Ovary (tissue), 10 donors: ENCODE measurements at places on chromosomes 3 and 15. TPM values are rescaled to one million over a fixed set of nuclear protein-coding genes. Genes with fewer than 3 reads are reported as not detected.

- no peak overlapping the region for H3K27ac ChIP-seq
- no peak for DNase-seq
- no peaks in the 10 kb centered on the region for H3K27me3 ChIP-seq
- no peak overlapping the region for H3K4me3 ChIP-seq
- no peaks in the 10 kb centered on the region for H3K4me1 ChIP-seq
Measured at GRCh38 chr15:57114070-57114469, 195.6 kb downstream of the TCF12 start.

DNA sequence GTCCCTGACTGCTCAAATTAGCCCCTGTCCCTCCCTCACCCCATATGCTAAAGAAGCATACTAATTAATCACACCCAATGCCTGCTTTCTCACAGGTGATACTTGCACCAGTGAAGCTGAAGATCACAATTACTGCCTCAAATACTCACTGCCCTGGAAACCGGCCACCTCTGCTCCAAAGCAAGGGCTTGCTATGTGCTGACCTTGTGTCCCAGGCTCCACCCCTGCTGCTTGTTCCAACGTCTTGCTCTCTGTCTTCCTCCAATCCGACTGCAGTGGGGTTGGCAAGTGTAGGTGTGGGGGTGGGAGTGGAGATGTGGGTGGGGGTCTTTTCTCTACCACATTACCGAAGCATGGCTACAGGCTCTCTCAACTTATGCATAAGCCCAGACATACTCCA is 55.7 kb upstream of the PSMD6 start:
- H3K27me3 ChIP-seq = no peaks in the 10 kb centered on the region
- no peaks in the 10 kb centered on the region for H3K4me1 ChIP-seq
- no peaks in the 10 kb centered on the region for H3K36me3 ChIP-seq
- H3K27ac ChIP-seq = no peak overlapping the region
- no peak overlapping the region for H3K4me3 ChIP-seq

DNA sequence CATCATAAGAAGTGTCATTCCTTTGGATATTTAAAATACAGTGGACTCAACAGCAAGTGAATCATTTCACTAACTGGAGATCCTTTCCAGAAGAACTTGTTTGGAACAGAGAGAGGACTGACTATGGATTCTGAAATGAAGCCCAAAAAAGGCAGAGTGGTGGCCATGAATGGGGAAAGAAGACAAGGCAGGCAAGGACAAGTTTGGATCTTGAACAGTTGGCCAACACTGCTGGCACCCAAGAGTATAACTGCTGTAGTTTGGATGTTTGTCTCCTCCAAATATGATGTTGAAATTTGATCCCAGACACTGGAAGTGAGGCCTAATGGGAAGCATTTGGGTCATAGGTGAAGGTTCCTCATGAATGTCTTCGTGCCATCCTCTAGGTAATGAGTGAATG is 686.9 kb downstream of the GRM7 start:
- DNase-seq = no peak
- H3K27me3 ChIP-seq = no peaks in the 10 kb centered on the region
- no peak overlapping the region for H3K4me3 ChIP-seq
- H3K27ac ChIP-seq = no peak overlapping the region
- H3K4me1 ChIP-seq = no peaks in the 10 kb centered on the region
- H3K36me3 ChIP-seq = no peaks in the 10 kb centered on the region

GRCh38 chr3:3288255-3288654 is 108.8 kb upstream of the CRBN start:
- no peaks in the 10 kb centered on the region for H3K36me3 ChIP-seq
- H3K4me3 ChIP-seq = no peak overlapping the region
- no peaks in the 10 kb centered on the region for H3K27me3 ChIP-seq
- DNase-seq = no peak
- H3K4me1 ChIP-seq = no peaks in the 10 kb centered on the region

DNA sequence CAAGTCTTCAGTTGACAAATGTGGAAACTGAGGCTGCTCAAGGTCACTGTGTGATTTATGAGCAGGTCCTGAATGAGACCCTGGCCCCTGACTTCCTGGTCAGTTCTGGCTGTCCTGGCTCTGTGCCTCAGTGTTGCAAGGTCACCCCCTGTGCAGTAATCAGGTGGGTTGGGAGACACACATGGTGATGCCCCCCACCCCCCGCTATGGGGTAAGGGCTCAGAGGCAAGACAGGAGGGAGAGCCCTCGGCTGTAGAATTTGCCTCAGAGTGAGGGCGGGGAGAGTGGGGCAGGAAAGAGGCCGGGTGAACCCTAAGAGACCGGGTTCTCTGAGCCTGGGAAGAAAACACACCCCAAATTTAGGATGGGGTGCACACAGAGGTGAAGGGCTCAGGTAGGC is 98.5 kb downstream of the MEGF11 start:
- H3K4me3 ChIP-seq = no peak overlapping the region
- no peaks in the 10 kb centered on the region for H3K4me1 ChIP-seq
- no peaks in the 10 kb centered on the region for H3K27me3 ChIP-seq
- H3K36me3 ChIP-seq = no peaks in the 10 kb centered on the region
- H3K27ac ChIP-seq = no peak overlapping the region
- DNase-seq = no peak

GRCh38 chr15:99826157-99826780 is 93.0 kb upstream of the LYSMD4 start:
- DNase-seq = no peak
- H3K4me3 ChIP-seq = no peak overlapping the region
- no peaks in the 10 kb centered on the region for H3K4me1 ChIP-seq
- H3K27me3 ChIP-seq = no peaks in the 10 kb centered on the region
- no peak overlapping the region for H3K27ac ChIP-seq
- no peaks in the 10 kb centered on the region for H3K36me3 ChIP-seq

Gene ITIH3
- polyA plus RNA-seq = 3.3 TPM
